HFFc6 (cell line): ENCODE measurements at places on chromosomes 16 and 17.

DNA sequence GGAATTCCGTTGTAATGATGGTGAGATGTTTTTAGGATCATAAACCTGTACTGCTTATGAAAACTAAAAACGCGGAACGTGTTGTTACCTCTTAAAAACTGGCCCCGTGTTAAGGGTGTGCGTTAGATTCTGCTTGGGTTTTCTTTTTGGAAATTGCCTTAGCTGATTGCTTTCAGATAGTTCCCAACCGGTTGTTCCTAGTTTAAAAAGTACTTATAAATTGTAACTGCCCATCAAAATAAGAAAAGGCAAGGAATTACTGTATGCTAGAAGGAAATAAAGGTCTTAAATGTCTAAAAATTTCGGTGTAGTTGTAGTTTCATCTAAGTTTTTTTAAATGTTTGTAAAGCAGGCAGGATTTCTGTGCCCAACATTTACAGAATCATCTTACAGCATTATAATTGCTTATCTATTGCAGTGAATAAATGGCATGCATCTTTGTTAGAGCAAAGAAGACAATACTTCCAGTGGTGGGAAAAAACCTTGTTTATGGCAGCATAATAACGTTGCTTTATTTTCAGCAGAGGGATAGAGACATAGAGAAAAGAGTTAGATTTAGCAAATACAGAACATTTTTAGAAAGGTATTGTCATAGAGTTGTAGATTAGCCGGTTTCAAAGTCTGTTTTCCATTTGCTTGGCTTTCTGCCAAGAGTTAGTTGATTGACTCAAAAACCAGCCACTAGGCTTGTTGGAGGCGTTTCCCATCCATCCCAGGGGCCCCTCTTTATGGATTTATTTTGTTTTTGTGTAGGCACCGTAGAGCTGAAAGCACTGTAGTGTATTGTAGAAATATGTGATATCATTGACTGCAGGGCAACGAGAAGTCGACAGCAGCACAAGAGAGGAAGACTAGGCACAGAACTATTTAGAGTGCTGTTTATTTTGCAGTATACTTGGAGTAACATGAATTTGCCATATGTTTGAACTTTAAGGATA lies 1.7 kb downstream of the PPM1D start:
- DNase-seq = peak; percentile 71

DNA sequence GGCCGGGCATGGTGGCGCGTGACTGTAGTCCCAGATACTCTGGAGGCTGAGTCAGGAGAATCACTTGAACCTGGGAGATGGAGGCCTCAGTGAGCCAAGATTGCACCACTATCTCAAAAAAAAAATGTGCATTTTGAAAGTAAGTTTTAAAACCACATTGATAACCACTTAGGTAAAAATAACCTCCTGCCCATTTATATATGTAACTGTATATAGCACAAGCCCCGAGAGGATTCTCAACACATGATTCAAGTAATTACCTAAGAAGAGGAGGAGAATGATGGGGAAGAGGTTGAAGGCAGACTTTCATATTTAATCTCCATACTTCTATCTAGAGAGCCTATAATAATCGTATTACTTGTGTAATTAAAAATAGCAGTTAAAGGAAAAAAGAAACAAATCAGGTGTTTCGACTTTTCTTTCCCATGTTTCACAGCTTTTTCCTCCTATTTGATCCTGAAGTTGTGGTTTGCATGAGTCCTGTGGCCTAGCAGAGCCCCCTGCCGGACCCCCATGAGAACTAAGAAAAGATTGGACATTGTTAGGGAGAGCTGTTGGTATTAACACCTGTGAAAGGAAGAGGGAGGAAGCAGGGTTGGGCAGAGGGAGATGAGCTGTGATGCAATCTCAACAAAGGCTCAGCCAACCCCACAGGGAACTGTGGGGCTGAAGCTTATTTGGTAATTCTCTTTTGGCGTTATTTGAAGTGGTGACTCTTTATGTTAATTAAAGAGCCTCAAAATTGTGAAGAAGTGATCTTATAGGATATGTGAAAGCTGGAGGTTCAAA lies 22.1 kb downstream of the PMFBP1 start:
- no peak for DNase-seq

- DNase-seq = no peak
Measured at GRCh38 chr17:79609049-79609589, 1.7 kb downstream of the RBFOX3 start.

- DNase-seq = no peak
Measured at GRCh38 chr17:51261024-51261963, 948 bp downstream of the UTP18 start.

DNA sequence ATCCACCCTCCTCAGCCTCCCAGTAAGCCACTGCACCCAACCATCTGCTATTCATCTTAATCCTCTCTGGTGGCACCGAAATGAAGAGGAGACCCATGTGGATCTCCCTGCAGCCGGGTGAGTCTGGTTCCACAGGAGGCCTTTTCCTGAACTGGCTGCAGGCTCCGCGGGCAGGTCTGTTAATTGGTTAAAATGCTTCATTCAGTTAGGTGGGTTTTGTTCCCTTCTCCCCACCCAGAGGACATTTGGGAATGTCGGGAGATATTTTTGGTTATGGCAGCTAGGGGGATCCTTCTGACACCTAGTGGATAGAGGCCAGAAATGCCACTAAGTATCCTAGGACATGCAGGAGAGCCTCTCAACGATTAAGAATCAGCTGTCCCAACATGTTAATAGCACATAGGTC lies 16.7 kb downstream of the C16orf54 start:
- DNase-seq = peak; percentile 47

DNA sequence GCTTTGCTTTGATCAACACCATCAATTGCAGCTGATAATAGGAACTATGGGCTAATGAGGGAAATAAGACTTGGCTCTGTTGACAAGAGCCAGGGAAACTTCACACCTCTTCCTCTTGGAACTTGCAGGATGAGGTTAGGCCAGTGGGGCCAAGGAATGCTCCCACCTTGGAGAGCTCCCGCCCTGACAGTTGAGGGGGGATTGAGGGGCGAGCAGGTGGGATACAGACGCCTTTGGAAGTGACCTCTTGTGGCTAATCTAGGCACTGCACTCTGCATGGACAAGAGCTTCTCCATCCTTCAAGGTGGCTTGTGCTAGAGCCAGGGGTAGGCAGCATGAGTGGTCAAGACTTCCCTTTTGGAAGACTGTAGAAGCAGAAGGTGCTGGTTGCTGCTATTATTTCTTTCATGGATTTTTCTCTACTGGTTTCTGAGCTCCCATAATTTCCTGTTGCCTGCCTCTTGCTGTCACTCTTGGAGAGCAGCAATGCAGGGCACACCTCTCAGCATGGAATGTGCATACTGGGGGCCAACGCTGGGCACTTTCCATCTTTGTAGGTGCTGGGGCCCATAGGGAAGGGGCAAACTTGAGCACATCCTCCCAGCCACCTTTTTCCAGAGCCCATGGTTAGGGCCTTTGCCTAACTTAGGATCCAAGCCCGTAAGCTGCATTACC lies 2.3 kb upstream of the PHF12 start:
- no peak for DNase-seq

DNA sequence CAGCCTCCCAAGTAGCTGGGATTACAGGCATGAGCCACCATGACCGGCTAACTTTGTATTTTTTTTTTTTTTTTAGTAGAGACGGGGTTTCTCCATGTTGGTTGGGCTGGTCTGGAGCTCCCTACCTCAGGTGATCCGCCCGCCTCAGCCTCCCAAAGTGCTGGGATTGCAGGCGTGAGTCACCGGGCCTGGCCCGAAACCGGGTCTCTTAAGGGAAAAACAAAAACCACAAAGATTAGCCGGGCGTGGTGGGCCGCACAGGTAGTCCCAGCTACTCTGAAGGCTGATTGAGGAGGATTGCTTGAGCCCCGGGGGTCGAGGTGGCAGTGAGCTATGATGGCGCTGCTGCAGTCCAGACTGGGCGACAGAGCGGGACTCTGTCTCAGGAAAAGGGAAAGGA lies 19.9 kb upstream of the RBL2 start:
- DNase-seq = no peak

DNA sequence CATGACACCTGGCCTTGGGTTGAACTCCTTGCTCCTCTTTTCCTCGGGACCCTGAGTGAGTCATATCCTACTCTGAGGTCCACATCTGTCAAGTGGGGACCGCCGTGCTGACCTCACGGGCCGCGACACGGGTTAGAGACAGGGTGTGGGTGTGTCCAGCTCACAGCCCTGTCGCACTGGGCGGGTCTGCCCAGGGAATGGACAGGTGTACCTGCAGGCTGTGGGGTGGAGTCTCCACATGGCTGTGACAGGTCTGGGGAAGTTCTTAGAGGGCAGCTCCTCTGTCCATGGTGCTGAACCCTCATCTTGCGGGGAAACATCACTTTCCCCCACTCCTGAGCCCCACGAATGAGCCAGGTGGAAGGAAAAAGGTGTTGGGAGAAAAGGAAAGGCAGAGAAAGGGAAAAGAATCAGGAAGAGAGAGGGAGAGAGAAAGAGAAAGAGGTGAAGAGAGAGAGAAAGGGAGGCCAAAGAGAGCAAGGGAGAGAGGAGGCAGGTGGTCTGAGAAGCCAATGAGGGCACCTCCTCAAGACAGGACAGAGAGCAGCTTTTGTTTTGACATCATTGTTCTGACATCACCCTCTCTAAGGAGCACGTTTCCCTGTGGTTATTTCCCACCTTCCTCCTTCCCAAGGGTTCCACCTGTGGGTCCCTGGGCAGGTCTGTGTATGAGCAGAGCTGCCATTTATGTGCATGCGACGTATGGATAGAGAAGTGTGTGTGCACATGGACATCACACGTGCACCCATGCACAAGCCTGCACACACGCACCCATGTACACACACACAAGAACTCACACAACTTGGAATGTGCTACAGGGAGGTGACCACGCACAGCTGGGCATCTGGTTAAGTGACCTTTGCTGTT lies 32.6 kb upstream of the CBFA2T3 start:
- no peak for DNase-seq

DNA sequence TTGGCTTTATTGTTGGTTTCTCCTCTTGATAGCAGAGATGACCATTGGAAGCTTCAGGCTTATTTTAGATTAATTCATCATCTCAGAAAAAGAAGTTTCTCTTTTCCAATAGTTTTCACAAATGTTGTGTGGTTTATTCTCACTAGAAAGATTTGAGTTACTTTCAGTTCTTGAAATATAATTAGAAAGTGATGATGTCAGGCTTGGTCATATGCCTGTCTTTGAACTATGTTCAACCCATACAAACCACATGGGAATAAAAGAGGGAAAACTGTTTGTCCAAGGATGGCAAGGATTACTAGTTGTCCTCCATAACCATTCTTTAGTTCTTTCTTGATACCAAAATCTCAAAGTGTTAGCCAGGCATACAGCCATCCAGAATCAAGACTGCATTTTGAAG lies 3.7 kb upstream of the HS3ST2 start:
- DNase-seq = no peak

- DNase-seq = no peak
Measured at GRCh38 chr17:74759243-74759801, 10.9 kb downstream of the NHERF1 start.

GRCh38 chr17:68310152-68310551 lies 18.9 kb downstream of the ARSG start:
- no peak for DNase-seq

DNA sequence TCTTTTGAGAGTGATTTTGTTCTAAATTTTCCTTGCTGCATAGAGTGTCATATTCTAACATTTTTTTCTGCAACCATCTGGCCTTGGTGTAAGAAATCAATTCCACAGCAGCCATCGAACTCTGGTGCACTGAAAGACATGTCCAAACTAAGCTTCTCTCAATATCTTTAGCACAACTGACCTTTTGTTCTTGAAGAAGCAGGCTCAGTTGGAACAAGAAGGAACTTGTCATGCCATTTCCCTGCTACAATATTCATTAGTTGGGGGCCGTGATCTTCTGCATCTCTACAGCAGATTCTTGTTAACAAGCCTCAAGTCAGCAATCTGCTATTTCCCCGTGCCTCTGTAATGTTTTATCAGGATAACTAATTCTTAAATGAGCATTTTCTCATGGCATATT lies 1305.6 kb downstream of the CDH11 start:
- no peak for DNase-seq

DNA sequence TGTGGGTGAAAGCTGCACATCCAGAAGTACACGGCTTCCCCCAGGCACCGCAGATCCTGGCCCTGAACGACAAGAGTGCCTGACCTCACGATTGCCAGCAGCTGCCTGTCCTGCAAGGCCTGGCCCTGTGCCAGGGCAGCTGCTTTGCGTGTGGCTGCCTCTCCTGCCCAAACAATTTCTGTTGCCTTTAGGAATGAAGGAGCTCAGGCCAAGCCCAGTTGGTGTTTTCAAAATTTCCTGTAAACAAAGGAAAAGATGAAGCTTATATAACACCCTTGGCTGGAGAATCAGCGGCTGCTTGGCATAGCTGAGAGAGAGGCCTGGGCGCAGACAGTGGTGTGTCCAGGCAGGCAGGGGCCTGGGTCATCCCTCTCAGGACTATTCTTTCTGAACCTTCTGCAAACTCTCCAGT lies 11.7 kb upstream of the SLC47A2 start:
- DNase-seq = peak; percentile 53

- DNase-seq = no peak
Measured at GRCh38 chr16:82240111-82240510, 70.1 kb upstream of the MPHOSPH6 start.

DNA sequence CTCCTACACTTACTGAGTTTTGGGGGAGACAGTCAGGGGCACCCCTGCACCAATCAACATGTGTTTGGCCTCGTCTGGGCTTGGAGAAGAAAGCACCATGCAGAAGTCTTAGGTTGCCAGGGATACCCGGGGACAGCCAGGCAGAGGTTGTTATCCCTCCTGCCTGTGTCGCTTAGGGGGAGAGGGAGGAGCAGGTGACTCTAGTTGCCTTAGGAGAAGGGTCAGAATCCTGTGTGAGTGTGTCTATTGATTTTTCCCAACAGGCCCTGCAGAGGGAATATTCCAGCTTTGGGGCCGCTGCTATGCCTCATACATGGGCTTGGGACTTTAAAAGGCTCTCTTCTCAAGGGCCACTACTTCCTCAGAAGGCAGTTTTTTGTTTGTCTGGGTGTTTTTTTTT lies 89.1 kb downstream of the RGS9 start:
- DNase-seq = no peak

DNA sequence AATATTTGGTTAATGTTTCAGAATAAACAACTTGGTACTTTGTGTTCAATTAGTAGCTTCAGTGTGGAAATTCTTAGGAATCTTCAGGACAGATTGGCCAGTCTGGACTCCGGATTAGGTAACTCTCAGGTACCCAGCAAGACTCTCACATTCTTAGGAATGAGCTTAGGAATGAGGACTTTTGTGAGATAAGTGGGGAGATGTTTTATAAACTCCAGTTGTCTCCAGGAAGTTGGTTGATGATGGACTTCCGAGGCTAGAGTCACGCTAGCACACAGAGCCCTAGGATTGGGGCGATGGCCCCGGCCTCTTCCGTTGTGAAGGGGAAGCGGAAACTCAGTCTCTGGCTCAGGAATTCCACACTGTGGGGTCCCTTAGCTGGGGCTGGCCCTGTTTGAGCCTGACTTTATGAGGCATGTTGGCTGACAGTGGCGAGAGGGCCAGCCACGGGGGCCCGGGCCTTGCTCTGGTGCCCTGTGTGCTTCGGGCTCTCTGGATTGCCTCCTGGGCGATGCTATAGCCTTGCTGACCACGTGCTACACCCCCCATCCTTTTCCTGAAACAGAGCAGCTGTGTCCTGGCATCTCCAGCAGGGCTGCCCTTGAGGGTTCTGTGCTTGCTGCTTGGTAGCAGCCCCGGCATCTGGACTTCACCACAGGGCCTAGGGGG lies 32.4 kb downstream of the RAB11FIP3 start:
- no peak for DNase-seq

- DNase-seq = peak; percentile 66
Measured at GRCh38 chr17:76384222-76384986, at the start of gene SPHK1. TSS of gene SPHK1 (plus strand) at chr17:76384609. CDS start at chr17:76385645, 1,036 bp downstream.

- no peak for DNase-seq
Measured at GRCh38 chr17:50312308-50312707, 33.6 kb upstream of the XYLT2 start.

- no peak for DNase-seq
Measured at GRCh38 chr16:84617041-84617790, 662 bp downstream of the COTL1 start.
